ENCODE measurements at places on chromosomes 2 and 18.

GRCh38 chr2:172081221-172082022 lies 3.9 kb upstream of the DLX1 start:
- DNase-seq: no peak

DNA sequence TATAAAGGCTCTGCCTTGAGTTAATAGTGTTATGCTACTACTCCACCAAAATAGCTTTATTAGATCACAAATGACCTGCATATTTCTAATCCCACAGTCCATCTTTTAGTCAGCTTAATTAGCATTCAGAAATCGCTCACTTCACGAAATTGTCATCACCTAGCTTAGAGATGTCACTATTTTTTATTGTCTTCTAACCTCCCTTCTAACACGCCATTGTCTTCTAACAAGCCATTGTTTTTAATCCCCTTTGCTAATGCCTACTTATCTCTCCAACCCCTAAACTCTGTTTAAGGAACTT lies 97.1 kb downstream of the EPB41L5 start:
- DNase-seq: no peak

DNA sequence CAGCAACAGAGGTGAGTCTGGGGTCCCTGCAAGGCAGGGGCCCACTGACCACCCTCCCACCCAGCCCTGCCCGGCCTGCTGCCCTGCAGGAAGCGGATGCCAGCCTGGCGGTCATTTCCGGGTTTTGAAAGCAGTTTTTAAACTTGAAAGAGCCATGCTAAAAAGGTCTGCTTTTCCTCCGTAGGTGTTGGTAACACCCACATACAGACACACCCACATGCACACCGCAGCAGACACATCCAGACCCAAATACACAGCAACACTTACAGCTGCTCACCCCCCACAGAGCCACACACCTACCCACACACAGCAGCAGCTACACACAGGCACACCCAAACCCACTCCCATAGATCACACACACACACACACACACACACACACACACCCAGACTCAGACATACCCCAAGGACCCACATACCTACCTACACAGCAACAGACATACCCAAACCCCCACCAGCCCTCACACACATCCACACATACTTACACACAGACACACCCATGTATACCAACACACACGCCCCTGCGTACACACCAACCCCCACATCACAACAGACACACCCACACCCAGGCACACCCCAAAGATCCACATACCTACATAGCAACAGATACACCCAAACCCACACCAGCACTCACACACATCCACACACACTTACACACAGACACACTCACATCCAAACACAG lies 7.6 kb downstream of the ZFP36L2 start:
- DNase-seq: peak; percentile 24

- no peak for DNase-seq
Observed at GRCh38 chr18:53153800-53154199, 813.8 kb downstream of the DCC start.

DNA sequence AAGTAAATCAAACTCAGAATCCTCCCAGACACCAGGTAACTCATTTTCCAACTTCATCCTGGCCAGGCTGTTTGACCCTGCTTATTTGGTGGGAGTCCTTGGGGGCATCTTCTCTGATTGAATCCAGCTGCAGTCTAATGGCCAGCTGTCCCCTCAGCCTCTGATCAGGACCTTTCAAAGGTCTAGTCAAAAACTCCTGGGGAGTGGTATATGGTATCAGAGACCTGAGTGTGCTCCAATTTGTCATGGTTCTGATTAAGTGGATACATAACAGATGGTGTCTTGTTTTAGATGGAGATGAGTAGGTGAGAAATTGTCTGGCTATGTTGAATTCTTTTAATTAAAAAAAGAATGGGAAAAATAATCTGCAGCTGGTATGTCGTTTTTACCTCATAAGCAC lies 842.6 kb upstream of the ACVR2A start:
- no peak for DNase-seq

- DNase-seq: no peak
Observed at GRCh38 chr18:48792611-48793380, 158.0 kb downstream of the SMAD7 start.

DNA sequence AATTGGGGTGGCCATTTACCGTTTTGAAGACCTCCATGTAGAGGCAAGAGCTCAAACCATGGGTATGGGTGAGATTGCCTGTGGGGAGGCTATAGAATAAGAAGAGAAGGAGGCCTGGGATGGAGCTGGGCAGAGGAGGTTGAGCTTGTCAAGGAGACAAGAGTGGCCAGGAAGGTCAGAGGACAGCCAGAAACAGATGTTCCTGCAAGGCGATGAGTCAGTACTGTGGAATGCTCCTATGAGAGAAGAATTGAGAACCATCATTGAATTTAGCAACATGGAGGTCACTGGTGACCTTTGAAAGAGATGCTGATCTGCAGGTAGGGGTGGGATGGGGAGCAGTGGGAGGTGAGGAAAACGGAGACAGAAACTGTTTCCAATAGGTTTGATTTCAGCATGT lies 3.5 kb downstream of the ACSL3 start:
- no peak for DNase-seq

DNA sequence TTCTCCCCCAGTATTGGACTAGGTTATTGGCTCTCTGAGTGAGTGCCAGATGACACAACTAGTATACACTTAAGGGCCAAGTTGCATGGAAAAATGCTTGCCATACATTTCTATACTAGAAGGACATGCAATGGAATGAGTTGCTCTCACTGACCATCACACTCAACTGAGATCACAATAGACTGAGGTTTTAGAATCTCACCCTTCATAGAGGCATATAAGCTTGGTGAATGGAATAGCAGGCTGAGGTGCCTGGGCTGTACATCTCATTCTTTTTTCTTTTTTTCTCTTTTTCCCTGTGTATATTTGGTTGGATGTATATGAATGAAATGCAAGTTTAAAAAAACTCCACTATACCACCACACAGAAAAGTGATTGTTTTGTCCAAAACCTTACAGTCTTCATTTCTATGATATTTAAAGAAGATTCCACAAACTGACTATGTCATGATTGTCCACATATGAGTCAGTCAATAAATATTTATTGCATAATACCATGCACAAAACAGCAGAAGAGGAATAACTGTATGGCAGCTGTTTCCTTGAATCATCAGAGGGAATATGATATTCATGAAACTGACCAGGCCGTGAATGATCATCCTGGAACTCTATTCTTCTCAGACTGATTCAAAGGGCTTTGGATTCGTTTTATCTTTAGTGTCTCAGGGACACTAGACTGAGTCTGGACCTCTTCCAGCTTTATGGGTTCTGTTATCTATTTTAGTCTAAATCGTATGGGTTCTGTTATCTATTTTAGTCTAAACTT lies 122.6 kb upstream of the STK17B start:
- DNase-seq: peak; percentile 66

DNA sequence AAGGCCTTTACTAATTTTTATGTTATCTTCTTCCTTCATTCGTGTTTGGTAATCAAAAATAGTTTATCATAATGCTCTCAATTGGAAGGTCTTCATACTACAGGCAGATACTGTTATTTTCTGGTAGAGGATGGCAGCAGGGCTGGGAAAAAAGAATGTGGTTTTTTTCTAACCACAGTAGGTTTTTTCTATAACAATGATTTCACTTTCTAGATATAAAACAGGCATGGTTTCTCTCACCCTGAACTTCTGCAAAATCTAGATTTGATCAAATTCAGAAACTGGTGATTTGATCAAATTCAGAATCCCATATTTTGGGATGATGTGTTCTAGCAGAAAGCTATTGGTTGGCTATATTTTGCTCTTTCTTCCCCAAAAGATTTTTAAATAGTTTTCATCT lies 27.6 kb downstream of the BCL11A start:
- no peak for DNase-seq

- no peak for DNase-seq
Observed at GRCh38 chr2:84704505-84705244, 176.2 kb downstream of the TRABD2A start.

GRCh38 chr2:44016282-44016681 lies 20.5 kb upstream of the LRPPRC start:
- DNase-seq: peak; percentile 59

- DNase-seq: no peak
Observed at GRCh38 chr2:46050027-46050426, 247.2 kb upstream of the EPAS1 start.

DNA sequence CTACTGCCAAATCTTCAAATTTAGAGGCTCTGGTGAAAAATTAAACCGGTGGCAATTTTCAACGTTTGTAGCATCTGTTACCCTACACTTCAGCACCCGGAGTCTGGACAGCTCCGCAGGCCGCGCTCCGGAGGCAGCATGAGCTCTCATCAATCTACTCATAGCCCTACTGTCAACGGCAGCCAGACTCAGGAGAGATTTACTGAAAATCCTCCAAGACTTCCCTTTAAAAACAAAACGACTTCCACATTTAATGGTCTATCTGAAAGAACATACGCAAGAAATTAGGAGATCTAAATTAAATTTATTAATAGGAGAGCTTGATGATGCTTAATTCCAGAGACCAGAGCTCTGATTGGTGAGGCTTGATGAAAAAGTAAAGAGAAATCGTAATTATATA lies 970 bp upstream of the ADCYAP1 start:
- peak; percentile 64 for DNase-seq

DNA sequence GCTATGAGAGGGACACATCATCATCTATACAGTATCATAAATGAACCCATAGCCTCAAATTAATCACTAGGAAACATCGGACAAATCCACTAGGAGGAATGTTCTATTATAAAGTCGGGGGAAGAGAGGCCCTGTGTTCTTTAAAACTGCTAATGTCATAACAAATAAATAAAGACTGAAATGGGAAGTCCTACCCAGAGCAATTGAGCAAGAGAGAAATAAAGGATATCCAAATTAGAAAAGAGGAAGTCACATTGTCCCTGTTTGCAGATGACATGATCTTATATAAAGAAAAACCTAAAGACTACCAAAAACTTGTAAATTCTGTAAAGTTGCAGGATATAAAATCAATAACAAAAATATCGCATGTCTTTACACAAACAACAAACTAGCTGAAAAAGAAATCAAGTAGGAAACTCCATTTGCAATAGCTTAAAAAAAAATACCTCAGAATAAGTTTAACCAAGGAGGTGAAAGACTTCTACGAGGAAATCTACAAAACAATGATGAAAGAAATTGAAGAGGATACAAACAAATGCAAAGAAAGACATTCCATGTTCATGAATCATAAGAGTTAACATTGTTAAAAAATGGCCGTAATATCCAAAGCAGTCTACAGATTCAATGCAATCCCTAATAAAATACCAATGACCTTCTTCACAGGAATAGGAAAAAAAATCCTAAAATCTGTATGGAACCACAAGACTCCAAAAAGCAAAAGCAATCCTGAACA lies 30.6 kb downstream of the RTN4 start:
- no peak for DNase-seq

- DNase-seq: no peak
Observed at GRCh38 chr18:63376538-63376937, 9.5 kb upstream of the KDSR start.

GRCh38 chr2:39875182-39875913 lies 96.3 kb upstream of the THUMPD2 start:
- DNase-seq: no peak

- DNase-seq: no peak
Observed at GRCh38 chr2:7725171-7725849, 808.1 kb downstream of the RNF144A start.

GRCh38 chr2:55618275-55619055 lies 1.0 kb upstream of the PPP4R3B start:
- DNase-seq: peak; percentile 76

DNA sequence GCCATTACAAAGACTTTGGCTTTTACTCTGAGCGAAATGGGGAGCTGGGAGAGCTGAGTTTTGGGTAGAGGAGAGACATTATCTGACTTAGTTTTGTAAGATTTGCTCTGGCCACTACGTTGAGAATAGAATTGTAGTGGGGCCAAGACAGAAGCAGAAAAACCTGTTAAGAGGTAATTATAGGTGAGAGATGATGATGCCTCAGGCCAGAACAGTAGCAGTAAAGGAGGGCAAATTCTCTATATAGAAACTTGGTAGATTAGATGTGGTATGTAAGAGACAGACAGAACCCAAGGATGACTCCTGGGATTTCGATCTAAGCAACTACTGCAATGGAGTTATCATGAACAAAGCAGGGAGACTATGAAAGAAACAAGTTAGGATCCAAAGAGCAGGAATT lies 17.4 kb upstream of the CREB1 start:
- DNase-seq: no peak

- peak; percentile 40 for DNase-seq
Observed at GRCh38 chr2:33380719-33381118, 95.7 kb upstream of the RASGRP3 start.

- no peak for DNase-seq
Observed at GRCh38 chr2:7075834-7076233, 158.6 kb downstream of the RNF144A start.

DNA sequence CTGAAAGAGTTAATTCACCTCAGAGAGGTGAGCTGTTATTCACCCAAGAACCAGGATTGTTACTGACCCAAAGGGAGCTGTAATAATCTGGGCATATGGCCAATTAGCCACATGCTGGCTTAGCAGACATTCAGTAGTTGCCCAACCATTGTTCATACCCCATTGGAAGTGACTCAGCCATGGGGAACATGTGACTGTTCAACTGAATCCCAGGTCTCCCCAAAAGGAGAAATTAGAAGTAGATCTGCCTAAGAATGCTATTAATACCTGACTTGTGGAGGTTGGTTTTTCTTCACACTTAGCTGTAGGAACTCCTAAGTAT lies 272.6 kb upstream of the UBE2E3 start:
- peak; percentile 91 for DNase-seq

DNA sequence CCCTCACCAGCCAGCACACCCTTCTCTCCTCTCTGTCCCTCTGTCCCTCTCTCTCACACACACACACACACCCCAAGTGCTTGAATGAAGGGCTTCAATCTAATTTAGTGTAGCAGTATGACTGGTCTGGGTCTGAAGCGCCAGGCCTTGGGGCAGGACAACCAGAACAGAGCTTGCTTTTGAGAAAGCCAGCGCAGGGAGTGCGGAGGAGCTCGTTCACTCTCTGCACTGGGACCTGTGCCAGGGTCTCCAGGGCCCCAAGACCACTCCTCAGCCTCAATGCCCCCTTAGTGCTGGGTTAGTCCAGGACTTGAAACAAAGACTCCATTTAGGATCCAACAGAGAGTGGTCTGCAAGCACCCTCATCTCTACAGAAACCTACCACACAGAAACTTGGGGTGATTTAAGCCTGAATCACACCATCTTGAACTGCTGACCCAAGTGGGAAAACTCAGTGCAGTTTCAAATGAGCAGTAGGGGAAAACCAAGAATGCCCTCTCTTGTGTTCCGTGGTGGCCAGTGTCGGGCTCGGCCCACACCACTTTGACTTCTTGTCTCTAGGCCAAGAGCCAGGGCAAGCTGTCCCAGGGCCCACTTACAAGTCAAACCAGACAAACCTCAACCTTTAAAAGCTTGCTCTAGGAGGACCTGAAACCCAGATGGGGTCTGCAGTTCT lies 66.6 kb upstream of the WIPF1 start:
- DNase-seq: no peak

GRCh38 chr2:240401308-240401707 lies 34.2 kb upstream of the GPC1 start:
- no peak for DNase-seq

DNA sequence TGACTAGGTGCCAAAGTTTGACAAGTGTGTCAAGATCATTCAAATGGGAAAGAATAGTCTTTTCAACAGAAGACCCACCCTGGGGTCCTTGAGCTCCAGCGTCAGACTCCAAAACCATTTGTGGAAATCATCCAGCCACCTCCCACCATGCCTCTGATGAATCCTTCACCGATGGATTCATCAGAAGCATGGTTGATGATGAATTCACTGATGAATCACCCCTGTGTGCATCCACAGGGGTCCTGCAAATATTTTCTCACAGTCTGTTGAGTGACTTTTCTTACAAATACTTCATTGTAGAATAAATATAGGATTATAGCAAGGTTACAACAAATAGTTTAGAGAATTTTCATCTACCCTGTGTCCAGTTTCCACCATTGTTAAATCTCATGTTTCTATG lies 4.3 kb downstream of the UGT1A9 start:
- no peak for DNase-seq
